ENCODE measurements at places on chromosomes 5 and 9. TPM values are rescaled to one million over a fixed set of nuclear protein-coding genes. Genes with fewer than 3 reads are reported as not detected.

DNA sequence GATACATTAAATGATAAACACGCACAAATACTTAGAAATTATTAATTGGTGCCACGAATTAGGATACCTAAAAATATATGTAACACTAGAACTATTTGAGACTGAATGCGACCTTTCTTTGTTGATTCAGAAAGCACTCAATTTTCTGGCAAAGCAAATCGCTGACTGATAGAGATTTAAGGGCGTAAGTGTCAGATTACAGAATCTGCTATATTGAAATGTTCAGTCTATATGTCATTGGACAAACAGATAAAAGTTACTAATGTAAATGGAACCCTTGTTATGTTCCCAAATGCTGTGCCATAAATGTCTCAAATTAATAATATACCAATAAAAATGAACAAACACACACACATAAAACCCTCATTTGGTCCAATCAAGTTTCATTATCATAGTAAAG is 137.9 kb downstream of the MPDZ start:
- DNase-seq, result no peak

DNA sequence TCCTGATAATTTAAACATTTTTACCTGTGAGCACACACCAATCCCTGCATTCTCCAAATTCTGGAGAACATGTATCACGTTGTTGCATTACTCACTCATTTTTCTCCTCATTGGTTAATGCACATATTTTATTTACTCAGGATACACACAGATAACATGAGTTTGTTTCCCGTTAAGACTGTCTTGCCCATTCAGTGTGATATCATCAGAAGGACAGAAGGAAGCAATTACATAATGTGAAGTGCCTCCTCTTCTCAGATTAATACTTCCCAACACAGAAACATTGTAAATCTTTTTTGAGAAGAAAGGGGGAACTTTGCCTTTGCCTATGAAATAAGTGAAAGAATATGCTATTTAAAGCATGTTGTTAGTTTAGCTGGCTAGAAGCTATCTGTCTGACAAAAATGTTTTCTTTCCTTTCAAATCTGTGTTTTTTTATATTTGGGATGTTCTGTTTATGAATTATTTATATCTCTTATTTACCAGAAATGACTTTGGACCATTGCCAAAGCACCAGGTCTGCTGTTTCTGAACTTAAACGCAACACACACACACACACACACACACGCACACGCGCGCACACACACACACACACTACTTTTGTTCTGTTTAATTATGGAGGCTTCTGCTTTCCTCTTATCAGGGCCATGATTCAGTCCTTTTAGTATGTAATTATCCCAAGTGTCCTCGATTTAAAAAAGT is 186.5 kb downstream of the CHSY3 start:
- no peak for DNase-seq

DNA sequence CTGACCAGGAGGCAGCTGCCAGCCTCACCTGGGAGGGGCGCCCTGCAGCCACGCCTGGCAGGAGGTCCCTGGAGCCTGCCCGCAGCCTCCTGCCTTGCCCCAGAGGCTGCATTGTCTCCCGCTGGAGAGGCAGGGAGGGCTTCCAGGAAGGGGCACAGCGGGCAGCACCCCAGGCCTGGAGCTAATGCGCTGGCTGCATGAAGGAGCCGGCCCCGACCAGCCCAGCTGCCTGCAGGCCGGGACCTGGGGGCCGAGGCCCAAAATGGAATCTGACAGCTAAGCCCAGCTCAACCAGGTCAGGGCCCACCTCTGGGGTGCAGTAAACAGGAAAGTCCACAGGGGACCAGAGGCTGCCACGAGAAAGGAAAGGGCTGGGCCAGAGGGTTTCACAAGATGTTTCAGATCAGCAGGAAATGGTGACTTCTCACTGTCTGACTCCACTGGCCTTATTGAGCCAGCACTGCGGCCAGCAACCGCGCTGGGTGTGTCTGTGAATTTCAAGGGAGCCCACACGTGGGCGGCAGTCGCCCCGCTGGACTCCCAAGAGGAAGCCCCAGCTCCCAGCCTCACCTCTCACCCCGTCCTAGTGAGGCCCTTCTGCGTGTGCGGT is 18.6 kb upstream of the NOTCH1 start:
- no peak for DNase-seq

DNA sequence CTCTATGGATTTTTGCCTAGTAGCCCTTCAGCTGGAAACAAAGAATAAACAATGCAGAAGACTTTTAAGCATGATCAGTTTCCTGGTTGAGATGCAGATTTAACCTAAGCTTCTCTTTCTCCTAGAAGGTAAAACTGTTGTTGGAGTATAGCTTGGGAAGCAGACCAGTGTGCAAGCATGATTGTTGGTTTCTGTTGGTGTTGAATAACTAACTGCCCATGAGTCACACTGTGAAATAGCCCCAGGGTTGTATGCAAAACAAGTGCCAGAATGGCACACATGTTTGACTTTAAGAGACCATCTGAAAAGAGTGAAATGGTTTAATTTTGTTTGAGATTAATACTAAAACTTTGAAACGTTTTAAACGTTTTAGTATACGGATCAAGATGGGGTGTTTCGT is 227.1 kb downstream of the ARHGEF28 start:
- DNase-seq, result no peak

DNA sequence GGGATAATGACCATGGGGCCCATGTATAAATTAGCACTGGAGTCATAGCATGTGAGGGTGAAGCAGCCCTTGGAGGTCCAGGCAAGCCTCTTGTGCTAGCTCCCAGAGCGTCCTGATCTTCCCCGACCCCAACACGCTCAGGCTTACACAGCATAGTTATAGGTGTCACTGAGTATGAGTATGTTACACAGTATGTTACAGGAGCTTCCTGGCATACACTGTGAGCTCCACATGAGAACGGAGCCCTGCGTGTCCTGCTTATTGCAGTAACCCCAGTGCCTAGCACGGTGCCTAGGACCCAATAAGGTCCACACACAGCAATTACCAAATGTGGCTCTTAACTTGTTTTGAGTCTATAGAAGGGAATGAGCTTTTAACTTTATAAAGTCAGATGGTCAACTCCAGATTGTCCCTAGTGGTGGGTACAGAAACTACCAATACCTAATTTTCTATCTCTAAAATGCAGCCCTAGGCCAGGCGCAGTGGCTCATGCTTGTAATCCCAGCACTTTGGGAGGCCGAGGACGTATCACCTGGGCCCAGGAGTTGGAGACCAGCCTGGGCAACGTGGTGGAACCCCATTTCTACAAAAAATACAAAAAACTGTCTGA is 64.1 kb downstream of the PLAC8L1 start:
- no peak for DNase-seq

DNA sequence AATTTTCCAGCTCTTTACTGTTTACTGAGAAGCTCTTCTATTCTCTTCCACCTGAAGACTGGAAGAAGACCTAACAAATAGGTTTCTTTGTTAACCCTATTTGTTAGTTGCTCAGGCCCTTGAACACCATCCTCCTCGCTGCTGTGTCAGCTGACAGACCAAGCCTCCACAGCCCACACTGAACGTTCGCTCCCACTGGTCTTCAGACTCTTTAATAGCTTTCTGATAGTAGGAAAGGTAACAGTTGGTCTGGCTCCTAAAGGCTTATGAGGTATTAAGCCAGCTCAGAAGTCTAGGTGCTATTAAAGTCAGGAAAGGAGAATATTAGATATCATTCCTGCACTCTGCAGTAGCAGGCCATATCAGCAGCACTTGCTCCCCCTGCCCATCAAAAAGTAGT is 23.3 kb upstream of the F2R start:
- no peak for DNase-seq

DNA sequence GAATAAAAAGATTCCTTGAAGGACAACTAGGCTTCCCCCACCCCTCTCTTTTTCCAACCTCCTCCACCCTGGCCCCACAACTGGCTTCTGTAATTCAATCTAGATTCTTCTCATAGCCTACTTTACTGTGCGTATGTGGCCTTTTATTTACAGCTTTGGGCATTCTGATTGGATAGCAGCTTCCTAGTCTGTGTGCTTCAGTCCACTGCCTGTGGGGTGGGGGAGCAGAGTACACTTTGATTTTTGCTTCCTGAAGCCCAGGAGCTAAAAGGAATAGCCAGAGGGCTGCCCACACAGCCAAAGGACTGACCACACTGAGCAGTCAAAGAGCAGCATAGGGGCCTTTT is 30.4 kb downstream of the RUSC2 start:
- DNase-seq, result no peak

GRCh38 chr9:93066978-93067603 is 8.6 kb downstream of the SUSD3 start:
- DNase-seq, result no peak

DNA sequence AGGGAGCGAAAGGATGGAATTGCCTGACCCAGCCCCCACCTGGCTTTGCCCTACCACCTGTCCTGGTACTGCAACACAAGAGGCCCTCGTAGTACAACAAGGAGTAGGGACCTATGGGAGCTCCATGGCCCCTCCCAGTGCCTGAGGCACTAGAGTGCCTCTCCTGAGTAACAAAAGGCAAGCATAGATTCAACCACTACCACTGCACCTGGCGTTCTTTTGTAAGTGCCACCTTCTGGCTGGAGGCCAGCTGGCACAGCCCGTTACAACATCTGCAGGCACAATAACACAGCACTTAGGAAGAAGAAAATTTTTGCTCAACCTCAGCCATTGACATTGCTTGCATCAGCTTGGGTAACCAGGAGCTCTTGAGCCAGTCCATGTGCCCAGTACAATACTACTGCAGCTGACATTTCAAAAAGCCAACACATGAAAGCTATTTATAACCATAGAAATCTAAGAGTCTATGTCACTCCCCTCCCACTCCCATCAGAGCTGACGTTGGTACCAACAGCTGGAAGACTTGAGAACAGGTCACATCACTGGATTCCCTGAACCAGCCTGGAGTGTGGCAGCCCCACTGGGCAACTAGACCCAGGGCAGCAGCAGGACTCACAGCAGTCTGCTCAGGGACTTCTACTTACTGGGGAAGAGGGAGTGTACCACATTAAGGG is 17.7 kb upstream of the FAM174A start:
- no peak for DNase-seq

- DNase-seq, result no peak
Observed at GRCh38 chr5:150092159-150092787, 5.9 kb upstream of the CSF1R start.

DNA sequence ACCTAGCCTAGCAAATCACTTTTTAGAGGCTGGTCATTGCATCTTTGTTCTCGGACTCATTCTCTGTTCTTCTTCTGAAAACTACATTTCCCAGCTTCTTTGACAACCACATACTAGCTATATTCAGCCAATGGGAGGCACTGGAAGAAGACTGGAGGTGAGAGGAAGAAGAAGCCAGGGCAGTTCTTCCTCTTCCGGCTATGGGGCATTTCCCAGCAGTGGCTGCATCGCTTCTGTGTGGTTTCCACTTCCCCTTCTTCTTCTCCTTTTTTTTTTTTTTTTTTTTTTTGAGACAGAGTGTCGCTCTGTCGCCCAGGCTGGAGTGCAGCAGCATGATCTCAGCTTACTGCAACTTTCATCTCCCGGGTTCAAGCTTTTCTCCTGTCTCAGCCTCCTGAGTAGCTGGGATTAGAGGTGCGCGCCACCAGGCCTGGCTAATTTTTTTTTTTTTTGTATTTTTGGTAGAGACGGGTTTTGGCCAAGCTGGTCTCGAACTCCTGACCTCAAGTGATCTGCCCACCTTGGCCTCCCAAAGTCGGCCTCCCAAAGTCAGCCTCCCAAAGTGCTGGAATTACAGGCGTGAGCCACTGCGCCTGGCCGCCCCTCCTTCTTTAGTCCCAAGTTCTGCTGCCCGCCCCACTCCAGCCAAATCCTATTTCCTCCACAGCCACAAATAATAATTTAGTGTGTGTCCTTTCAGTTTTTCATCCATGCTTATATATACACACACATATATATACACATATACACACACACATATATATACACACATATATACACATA is 6.9 kb upstream of the UBAP1 start:
- DNase-seq, result no peak

GRCh38 chr5:138743484-138743883 is 9.7 kb upstream of the CTNNA1 start:
- no peak for DNase-seq

HK3 gene
- polyA plus RNA-seq, result 0.82 TPM

LRRC19 gene
- 0.11 TPM for polyA plus RNA-seq

PCDHA10 gene
- polyA plus RNA-seq, result 0.05 TPM

GPR150 gene
- polyA plus RNA-seq, result not detected

RCL1 gene
- 13.5 TPM for polyA plus RNA-seq

OR1J2 gene
- polyA plus RNA-seq, result not detected

CPLANE1 gene
- 17.9 TPM for polyA plus RNA-seq

OR4F3 gene
- polyA plus RNA-seq, result not detected

SNX18 gene
- polyA plus RNA-seq, result 27.6 TPM

SAXO1 gene
- polyA plus RNA-seq, result 0.11 TPM

WHRN gene
- 2.6 TPM for polyA plus RNA-seq

ADRB2 gene
- 1.0 TPM for polyA plus RNA-seq

HCN1 gene
- polyA plus RNA-seq, result 3.1 TPM

ZNF879 gene
- 4.0 TPM for polyA plus RNA-seq

Data from forelimb muscle (tissue), 1 donor.